Mammary epithelial cell (primary cell): ENCODE measurements at places on chromosomes 6 and 20.
A peak's percentile ranks its signal among the peaks of the same experiment; 100 is the strongest.

DNA sequence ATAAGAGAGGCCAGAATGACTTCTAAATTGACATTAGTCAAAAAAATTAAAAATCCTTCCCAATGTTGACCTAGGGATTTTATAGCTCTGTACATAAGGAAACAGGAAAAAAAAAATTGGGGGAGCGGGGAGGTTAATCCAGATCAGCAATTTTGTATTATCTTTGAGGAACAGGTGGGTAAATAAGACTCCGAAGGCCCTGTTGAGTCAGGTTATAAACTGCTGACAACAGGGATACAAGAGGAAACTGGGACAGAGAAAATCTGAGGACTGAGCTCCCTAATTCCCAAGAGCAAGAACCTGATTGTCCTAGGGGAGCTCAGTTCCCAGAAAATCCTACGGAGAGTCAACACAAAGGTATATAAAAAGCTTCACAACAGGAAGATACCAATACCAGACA lies 26.8 kb upstream of the CRIP3 start:
- DNase-seq = no peak

GRCh38 chr6:7154341-7155139 lies 46.8 kb downstream of the RREB1 start:
- DNase-seq = no peak

DNA sequence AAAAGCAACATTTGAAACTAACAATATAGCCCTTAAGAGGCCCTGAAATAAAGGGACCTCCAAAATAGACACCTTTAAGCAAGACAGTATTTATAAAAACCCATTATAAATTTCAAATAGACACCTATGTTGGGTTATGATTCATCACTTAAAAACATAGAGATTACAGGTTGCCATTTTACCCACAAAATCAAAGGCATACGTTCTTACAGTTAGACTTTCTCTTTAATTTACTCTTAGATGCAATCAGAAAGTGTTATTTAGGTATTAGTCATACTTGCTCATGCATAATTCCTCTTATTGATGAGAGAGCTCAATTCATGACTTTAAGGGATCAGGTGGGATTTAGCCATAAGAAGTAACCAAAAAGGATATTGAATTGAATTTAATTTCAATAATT lies 51.5 kb upstream of the TMEM200A start:
- no peak for DNase-seq

GRCh38 chr6:37060195-37060559 lies 54.7 kb downstream of the FGD2 start:
- no peak for DNase-seq

DNA sequence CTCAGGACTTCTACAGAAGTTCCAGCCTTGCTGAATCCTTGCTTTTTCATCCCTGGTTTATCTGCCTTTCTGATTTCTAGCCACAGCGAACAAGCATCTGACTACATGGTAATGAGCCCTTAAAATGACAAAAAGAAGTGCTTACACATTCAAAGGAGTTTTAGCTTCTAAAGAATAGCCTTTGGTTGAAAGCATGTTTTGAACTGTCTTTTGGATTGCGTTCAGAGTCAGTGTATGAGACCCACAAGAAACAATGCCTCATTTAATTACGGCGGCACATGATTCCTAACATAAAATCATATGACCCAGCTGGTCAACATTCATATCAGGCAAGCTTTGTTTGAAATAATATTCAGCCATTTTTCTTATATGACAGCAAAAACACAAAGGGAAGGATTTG lies 784.2 kb downstream of the KIF16B start:
- no peak for DNase-seq

- no peak for DNase-seq
Measured at GRCh38 chr6:37347670-37348111, 6.1 kb upstream of the RNF8 start.

DNA sequence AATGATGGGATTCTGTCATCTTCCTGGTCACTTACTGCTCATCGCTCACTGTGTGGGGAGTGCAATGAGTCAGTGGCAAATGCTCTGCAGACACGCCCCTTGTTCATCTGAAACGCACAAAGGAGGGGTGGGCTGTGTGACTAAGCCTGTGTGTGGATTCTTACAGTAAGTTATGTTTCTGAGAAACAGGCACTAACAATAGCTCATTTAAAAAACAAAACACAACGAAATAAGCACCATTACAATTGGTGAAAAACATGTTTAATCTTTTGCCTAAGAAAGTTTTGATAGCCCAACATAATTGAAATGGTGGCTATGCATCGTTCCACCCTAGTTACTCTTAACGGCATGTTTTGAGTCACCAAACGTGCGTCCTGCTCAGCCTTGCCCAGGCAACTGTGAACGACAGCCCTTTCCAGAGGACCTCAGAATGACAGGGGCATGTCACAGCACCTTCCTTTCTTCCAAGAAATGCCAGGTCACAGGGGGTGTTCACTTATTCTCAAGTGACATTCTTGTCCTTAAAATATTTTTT lies 118.4 kb upstream of the SGK1 start:
- DNase-seq = peak; percentile 97

DNA sequence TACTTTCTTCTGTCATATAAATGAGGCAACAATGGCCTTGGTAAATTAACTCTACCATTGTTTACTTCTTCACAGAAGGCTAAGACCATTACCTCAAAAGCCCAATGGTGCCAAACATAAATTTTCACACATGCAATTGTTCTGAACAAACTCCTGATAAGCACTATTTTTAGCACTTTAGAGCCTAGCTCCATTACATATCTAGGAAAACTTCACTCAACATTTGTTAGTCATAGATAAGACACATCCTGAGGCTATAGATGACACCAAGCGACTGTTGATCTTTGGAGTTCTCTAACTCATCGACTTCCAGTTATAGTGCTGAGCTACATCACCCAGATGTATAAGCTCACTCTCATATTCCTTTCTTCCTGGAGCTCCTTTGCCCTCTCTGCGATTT lies 245.9 kb downstream of the EYS start:
- no peak for DNase-seq

DNA sequence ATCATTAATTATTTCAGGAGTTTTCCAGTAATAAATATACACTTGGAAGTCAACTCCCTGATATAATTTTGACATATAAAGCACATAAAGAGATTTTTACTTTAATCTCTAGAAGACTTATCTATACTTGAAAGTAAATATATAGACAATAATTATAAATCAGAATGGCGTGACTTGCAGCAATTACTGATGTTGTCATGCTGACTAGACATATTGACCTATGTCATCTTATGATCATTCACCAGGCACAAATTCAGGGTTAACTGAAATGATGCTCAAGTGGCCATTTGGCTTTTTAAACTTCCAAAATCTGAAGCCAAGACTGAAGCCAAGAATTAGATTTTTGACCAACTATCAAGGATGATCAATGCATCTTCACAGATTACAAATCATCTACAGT lies 192.2 kb downstream of the MCHR2 start:
- no peak for DNase-seq

DNA sequence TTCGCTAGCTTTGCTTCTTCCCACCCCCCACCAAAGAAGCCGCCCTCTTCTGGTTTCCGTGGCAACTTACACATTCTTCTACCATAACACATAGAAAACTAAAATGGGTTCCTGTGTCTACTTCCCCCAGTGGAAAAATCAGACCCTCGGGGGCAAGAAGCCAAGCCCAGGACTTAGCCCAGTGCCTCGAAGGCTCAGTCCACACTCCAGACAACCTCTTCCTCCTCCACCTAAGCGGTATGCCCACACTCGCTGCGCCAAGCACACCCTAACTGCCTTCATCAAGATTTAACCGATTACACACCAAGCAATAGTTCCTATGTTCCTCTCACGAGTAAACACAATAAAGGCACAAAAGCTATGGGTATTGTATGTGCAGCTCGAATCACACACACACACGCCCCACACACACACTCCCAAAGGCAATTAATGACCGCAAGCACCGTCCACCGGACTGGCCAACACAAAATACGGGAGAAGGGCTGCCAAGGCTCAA lies 537 bp downstream of the PPIL4 start:
- DNase-seq = no peak

- no peak for DNase-seq
Measured at GRCh38 chr6:135256866-135257265, 75.8 kb downstream of the MYB start.

- peak; percentile 35 for DNase-seq
Measured at GRCh38 chr20:33299111-33299603, 16.1 kb downstream of the BPIFB1 start.

GRCh38 chr20:37901240-37901639 lies 1.7 kb upstream of the VSTM2L start:
- DNase-seq = no peak

- no peak for DNase-seq
Measured at GRCh38 chr20:25222461-25223178, 25.3 kb upstream of the PYGB start.

DNA sequence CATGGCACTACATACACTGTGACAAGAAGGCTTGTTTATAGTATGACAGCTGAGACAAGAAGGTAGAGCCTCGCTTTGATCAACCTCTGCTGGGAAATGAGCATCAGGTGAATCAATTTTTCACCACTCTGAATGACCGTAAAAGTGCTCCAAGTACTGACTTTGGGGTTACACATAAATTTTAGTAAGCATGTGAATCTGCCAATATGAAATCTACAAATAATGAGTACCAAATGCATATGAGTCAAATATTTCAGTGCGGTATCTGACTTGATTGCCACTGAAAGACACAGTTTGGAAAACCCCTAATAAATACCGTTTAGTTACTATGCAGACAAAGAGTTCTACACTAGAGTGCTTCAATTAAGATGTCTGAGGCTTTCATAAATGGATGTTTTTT lies 77.8 kb downstream of the ATG5 start:
- DNase-seq = no peak

DNA sequence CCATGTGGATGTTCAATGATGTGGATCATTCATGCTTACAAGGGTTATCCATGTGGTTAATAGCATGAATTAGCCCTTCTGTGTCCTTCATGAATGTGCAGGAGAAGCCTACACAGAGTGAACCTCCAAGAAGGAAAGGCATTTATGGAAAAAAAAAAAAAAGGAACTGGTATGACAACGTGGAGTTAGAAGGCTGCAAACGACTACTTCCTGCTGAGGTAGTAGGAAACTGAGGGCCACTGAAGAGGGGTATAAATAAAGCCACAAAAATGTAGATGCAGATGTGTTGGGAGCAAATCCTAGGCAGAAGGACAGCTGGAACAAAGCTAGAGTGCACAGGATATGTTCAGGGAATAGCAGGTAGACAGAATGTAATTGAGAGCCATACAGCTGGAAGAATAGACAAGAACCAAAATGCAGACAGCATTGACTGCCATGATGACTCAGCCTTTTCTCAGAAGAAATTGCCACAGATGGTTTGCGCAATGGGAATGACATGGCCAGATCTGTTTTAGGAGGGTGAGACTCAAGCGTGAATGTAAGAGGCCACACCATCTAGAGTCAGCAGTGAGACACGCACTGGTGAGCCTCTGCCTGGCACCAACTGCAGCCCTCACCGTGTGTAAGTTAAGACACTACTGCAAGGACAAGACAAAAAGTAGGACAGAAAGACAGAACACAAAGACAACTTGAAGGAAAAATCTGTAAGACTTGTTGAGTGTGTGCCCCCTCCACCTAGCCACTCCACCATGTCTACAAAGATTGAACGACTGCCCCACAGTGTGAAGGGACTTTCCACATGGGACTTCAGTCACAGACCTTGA lies 79.8 kb downstream of the KIF13A start:
- peak; percentile 98 for DNase-seq

- no peak for DNase-seq
Measured at GRCh38 chr6:15642276-15642675, 20.6 kb downstream of the DTNBP1 start.

DNA sequence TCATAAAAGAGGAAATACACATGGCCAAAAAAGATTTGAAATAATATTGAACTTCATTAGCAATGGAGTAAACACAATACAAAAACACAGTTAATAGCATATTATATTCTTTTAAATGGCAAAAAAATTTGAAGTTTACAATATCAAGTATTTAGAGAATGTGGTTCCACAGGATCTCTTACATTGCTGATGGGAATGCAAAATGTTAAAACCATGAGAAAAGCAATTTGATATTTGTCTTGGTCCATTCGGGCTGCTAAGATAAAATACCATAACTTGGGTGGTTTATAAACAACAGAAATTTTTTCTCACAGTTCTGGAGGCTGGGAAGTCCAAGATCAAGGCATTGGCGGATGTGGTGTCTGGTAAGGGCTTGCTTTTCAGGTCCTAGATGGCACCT lies 154.0 kb upstream of the PLN start:
- no peak for DNase-seq

DNA sequence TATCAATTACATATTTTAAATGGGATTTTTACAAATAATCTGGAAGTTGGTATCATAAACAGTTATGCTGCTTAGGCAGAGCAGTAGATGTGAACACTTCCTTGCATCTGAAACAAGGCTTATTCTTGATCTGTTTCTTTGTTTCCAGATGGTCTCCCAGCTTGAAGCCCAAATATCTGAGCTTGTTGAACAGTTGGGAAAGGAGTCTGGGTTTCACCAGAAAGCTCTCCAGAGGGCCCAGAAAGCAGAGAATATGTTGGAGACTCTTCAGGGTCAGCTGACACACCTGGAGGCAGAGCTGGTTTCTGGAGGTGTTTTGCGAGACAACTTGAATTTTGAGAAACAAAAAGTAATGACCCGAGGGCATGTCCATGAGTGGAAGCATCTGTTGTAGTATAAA lies 91.9 kb downstream of the CCDC170 start:
- DNase-seq = no peak

DNA sequence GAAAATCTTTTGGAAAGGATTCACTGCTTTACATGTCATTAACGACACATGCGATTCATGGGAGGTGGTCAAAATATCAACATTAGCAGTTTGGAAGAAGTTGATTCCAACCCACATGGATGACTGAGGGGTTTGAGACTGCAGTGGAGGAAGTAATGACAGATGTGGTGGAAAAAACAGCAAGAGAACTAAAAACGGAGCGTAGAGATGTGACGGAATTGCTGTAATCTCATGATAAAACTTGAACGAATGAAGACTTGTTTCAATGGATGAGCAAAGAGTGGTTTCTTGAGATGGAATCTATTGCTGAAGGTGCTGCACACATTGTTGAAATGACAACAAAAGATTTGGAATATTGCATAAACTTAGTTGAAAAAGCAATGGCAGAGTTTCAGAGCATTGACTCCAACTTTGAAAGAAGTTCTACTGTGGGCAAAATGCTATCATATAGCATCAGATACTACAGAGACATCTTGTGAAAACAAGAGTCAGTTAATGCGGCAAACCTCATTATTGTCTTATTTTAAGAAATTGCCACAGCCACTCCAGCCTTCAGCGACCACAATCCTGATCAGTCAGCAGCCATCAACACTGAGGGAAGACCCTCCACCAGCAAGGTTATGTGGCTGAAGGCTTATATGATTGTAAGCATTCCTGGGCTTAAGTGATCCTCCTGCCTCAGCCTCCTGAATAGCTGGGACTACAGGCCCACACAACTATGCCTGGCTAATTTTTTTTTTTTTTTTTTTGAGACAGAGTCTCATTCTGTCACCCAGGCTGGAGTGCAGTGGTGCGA lies 19.2 kb downstream of the SRSF3 start:
- no peak for DNase-seq

GRCh38 chr6:11329726-11330412 lies 97.4 kb upstream of the NEDD9 start:
- DNase-seq = no peak
